ENCODE measurements at places on chromosomes 7 and 10.

DNA sequence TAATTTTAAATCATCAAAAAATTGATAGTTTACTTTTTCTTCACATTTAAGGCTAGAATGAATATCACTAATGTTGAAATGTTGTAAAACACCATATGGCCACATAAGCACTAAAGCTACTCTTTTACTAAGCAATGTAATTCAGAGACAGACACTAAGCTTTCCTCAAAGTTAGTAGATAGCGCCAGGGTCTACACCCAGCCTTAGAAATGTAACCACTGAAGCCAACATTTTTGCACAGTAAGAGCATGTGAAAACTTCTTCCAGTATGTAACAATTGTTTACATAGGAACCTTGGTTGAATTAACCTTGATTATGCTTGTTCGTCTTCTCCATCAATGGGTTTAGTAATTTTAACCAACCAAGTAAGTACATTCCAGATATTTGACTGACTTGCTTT, 28.4 kb upstream of the PRKG1 start:
- DNase-seq: no peak

DNA sequence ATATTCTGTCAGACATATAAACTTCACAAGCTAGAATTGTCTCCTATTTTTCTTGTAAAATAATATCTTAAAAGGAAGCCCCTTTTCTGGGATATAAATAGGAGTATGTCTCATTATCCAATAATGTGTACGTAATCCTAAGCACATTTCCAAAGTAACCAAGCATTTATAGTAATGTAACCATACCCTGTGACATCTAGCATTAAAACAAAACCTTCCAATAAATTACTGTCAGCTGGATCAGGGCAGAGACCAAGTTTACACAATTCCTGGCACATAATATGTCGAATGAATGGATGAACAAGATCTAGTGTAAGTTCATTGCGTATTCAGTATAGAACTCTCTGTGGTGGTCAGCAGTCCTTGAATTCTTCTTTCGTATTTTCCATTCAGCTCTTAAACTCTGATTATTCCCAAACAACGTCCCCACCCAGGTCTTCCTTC, 14.3 kb downstream of the CPED1 start:
- DNase-seq: no peak

DNA sequence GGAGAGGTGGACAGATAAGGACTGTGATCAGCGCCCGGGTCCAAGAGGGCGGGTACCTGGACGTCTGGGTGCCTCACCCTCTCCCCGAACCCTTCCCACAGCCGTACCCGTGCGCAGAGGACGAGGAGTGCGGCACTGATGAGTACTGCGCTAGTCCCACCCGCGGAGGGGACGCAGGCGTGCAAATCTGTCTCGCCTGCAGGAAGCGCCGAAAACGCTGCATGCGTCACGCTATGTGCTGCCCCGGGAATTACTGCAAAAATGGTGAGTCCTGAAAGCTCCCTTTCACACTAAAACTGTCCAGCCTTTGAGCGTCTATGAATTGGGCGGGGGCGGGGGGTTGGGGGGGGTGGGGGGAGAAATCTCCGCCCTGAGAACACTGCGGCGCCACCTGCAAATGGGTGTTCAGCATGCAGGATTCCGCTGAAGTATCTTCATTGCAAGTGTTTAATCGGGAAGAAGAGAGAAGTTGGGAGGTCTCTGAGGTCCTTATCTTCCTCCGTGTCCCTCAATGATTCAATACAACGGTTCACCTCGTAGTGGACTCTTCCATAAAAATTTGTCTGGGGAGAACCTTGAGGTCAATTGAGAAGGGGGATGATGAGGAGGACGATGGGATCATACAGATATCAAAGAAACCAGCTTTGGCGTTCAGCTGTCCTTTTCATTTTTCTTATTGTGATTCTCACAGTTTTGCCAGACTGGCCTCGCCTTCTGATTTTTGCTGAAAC, 906 bp downstream of the DKK1 start:
- DNase-seq: peak; percentile 56

DNA sequence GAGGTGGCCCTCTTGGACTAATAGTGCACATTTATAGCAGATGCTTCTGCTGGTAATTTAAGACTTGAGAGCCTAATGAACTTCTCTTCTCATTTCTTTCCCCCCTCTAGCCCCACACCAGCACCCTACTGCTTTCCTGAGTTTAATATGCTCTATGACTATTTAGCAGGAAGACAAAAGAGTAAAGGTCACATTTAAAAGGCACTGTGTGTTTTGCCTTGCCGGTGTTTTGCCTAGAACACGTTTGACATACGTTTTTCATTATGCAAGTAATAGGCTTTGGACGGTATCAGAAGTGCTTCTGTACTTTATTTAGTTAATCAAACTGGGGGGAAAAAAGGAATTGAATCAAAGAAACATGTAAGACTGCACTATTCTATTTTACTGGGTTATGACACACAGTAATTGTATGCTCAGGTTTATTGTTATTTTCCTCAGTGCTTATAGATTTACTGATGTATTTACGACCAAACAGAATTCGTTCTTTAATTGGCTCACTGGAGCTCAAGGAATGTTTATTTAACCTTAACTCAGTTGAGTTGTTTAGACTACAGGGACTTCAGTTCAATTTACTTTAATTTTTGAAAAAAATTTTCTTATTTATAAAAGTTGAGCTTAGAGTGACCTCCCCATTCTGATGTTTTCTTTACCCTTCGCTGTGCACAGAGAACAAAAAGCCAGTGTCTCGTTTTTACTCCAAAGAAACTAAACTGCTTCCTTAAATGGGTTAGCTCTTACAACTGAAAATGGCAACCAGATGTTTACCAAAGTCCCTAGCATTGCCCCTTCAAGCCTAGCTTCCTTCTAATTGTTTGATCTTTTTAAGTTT, 35.4 kb downstream of the CPED1 start:
- DNase-seq: no peak

DNA sequence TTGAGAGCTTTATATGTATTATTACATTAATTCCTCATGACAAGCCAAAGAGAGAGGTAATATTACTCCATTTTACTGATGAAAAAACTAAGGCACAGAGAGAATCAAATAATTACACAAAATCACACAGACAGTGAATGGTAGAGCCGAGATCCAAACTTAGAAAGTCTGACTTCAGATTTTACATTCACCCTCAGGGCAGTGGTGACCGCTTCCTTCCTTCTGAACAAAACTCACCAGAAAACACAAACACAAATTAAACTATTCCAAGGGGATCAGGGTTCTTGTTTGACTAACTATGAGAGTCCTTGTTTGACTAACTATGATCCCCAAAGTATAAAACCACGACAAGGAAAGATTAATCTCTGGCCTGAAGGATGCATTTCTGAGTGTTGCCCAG, 67.9 kb upstream of the PTN start:
- DNase-seq: no peak

DNA sequence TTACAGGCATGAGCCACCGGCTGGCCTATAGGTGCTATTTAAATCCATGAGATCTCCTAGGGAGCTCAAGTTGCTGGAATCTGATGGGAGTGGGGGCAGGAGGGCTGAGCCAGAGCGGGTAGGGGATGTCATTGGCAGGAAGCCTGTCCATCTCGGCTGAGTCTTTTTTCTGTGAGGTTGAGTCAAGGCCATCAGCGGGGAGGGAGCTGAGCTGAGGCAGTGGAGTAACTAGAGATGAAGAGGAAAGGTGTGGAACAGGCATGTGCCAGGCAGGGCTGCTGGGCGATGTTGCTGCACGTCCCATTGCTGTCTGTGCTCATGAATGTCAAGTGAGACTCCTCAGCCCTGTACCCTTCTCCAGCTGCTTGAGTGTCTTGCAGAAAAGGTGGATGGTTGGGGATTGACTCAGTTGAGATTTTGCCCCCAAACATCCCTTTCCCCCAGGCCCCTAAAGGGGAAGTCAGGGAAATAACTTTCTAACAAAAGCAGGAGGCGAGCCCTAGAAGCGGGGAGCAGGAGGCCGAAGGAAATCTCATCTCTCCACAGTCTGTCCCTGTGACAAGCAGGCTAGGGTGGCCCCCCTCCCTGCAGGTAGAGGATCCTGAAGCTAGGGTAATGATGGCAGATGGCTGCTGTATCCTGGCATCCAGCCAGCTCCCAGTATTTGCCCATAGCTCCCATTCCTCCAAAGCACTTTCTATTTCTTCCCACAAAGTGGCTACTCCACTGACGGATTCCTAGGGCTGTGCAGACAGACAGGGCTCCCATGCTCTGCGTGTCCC, 5.4 kb downstream of the ATP6V1F start:
- no peak for DNase-seq

- DNase-seq: peak; percentile 70
Observed at GRCh38 chr10:47384148-47384921, at the start of gene ZNF488. Gene ZNF488 (minus strand): TSS chr10:47384293. CDS start chr10:47368829, 15,464 bp downstream.

- peak; percentile 57 for DNase-seq
Observed at GRCh38 chr10:34434119-34434594, 380.9 kb downstream of the PARD3 start.

DNA sequence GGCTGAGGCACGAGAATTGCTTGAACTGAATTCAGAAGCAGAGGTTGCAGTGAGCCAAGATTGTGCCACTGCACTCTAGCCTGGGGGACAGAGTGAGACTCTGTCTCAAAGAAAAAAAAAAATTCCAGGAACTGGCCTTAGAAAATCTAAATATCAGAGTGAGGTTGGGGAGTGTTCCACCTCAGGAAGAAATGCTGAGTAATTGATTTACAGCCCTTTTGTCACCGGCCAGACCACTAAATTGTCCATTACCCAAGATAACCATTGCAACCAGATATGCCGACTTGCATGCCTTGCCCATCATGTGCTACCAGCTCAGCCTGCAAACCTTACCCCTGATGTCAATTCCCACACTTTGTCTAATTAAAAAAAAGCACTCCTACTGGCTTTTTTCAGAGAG, 42.4 kb downstream of the CRCP start:
- DNase-seq: no peak

All from NCI-H226 (cell line).